NCI-H774 (cell line): ENCODE measurements at places on chromosomes 4 and X.

- no peak for DNase-seq
Measured at GRCh38 chr4:110621839-110622751, 782 bp downstream of the PITX2 start.

DNA sequence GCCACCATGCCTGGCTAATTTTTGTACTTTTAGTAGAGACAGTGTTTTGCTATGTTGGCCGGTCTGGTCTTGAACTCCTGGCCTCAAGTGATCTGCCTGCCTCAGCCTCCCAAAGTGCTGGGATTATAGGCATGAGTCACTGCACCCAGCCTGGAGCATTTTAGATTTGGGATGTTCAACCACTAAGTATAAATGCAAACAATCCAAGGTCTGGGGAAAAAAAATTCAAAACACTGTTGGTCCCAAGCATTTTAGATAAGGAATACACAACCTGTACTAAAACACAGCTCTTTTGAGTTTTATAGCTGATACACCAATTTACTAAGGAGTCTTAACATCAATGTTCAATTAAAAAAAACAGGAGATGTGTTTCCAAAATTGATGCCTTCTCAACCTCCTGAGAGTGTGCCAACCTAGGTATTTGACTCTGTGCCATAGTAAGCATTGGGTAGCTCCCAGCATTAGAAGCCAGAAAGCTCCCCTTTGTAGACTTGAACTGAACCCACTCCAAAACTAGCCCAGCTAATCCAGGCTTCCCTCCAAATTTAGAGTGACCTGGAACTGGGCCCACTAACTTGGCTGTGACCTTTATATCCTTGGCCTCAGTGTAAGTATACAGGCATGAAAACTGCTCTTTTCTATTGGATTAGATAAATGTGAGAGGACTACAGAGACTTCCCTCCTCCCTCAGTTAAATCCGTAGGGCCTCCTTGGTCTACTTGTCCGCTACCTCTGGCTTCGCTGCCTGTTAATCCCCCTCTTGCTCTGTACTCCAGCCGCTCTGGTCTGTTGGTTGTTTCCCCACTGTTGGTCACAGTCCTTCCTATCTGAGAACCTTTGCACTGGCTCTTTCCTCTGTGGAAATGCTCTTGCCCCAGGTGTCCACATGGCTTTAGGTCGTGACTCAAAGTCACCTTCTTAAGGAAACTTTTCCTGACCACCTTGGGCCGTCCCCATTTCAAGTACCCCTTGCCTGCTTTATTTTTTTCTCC is 77.6 kb downstream of the CCKAR start:
- DNase-seq = no peak

DNA sequence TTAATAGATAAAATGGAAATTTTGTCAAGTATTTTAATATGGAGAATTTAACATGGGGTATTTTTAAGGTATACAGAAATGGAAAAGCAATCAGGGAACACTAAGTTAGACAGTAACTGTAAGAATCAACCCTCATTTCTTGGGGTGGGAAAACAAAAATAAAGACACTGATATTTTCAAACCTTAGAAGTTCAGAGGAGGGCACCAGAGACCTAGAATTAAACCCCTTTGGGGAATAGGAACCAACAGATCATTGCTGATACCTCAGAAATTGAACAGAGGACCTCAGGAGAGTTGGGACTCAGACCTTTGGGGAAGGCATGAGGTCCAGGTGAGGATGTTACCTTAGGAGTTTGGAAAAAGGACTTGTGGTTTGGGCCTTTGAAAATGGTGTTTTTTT is 435.6 kb downstream of the TMA16 start:
- no peak for DNase-seq

DNA sequence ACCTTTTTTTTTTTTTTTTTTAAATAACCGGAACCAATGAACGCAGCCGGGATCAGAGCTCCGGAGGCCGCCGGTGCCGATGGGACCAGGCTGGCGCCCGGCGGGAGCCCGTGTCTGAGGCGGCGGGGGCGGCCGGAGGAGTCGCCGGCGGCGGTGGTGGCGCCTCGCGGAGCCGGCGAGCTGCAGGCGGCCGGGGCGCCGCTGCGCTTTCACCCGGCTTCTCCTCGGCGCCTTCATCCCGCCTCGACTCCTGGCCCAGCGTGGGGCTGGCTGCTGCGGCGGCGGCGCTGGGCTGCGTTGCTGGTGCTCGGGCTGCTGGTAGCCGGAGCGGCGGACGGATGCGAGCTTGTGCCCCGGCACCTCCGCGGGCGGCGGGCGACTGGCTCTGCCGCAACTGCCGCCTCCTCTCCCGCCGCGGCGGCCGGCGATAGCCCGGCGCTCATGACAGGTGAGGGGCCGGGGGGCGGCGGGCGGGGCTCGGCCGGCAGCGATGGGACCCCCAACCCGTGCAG is 337 bp downstream of the STIM2 start:
- peak; percentile 59 for DNase-seq

- no peak for DNase-seq
Measured at GRCh38 chr4:75030028-75030427, 97.1 kb downstream of the PARM1 start.

- no peak for DNase-seq
Measured at GRCh38 chr4:3303923-3304710, 11.3 kb downstream of the RGS12 start.

DNA sequence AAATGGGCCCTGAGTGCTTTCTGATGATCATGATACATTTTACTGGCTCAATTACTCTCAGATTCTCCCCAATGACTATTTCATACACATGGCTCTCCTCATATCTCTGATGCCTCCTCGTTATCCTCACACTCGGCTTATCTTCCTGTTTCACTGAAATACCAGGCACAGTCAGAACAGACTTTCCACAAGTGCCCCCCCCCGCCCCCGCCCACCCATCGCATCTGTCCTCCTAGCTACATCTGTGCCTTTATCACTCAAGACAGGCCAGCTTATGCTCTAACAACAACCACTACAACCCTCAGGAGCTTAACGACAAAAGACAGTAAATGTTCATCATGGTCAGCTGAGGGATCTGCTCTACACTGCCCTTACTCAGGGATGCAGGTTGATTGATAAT is 610.6 kb upstream of the DIPK2B start:
- DNase-seq = no peak

GRCh38 chrX:136456133-136456532 is 31.6 kb upstream of the BRS3 start:
- no peak for DNase-seq

DNA sequence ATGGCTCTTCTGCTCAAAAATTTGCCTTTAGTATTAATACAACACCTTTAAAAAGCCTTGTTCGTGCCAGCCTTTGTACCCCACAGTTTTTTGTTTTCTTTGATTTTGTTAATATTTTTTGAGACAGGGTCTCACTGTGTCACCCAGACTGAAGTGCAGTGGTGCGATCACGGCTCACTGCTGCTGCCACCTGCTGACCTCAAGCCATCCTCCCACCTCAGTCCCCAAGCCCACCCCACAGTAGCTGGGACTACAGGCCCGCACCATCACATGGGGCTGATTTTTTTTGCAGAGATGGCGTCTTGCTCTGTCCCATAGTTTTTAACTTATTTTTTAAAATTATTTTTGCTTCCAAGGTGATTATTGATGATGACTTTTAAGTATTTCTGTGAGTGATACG is 134.0 kb downstream of the HTR2C start:
- DNase-seq = no peak

GRCh38 chr4:10673817-10674369 is 10.7 kb downstream of the CLNK start:
- no peak for DNase-seq

GRCh38 chrX:102712981-102713625 is 855 bp downstream of the GPRASP2 start:
- DNase-seq = no peak

- no peak for DNase-seq
Measured at GRCh38 chrX:134692233-134692632, 34.0 kb upstream of the PLAC1 start.

DNA sequence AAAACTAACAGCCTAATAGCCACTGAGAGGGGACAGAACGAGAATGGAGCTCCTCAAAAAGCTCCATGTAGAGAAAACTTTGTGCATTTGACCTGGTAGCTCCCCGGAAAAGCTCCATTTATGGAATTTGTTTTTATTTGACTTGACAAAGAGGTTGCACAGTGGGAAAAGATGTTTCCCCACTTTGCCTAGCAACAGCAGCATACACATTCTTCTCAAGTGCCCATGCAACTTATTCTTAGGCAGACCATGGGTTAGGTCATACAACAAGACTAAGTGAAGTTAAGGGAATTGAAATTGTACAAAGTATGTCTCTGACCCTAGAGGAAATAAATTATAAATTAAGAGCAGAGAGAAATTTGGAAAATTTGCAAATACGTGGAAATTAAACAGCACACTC is 949.6 kb upstream of the PRKX start:
- peak; percentile 0 for DNase-seq
